ENCODE measurements at places on chromosomes 3 and 15. TPM values are rescaled to one million over a fixed set of nuclear protein-coding genes. Genes with fewer than 3 reads are reported as not detected.

DNA sequence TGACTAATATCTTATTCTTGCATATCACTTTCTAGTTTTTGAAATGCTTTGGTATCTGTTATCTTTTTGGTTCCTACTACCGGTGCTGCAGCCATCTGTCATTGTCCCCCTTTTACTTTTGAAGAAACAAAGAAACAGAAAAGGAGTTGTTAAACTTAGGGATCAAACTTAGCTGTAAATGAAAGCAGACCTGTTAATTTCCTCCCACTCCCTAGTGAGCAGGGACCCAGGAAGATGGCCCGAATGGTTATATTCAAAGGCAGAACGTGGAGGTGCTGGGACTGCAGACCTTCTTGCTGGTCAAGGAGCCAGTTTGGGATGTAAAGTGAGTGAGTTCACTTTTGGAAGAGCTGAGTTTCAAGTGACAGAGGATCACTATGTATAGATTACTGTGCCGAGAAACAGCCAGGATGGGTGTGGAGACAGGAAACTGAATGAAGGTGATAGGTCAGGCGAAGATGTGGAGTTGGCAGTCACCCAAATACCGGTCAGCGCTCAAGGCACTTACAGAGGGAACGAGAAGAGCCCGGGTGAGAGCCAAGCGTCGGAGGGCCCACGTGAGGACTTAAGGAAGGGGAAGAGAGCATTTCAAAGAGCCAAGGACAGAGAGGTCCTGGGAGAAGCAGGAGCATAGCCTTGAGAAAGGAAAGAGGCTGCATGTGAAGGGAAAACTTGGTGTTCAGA, 20.1 kb downstream of the KBTBD8 start:
- no peak overlapping the region for H3K4me3 ChIP-seq
- no peaks in the 10 kb centered on the region for H3K36me3 ChIP-seq
- H3K27ac ChIP-seq: no peak overlapping the region
- DNase-seq: no peak

DNA sequence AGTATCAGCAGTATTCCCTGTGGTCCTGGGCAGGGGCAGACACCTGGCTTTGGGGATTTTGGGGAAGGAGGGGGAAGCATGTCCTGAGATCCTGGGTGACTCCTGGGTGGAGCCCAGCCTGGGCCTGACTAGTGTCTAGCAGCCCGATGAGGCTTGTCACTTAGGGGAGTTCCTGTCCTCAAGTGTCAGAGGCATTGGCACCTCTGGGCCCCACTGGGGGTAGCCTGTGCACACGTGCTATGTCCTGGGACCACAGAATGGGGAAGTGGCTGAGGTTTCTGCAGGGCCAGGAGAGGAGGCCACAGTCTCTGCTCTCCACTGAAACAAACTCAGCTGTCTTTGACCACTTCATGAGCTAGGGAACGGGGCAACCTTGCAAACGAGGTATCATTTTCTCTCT, 31.5 kb upstream of the ADCY5 start:
- no peak for DNase-seq
- no peaks in the 10 kb centered on the region for H3K36me3 ChIP-seq
- H3K27ac ChIP-seq: no peak overlapping the region
- H3K4me1 ChIP-seq: no peaks in the 10 kb centered on the region
- no peak overlapping the region for H3K4me3 ChIP-seq
- H3K27me3 ChIP-seq: no peaks in the 10 kb centered on the region

Gene FOXB1
- total RNA-seq: not detected

Gene ATP8B4
- 16.8 TPM for total RNA-seq

DNA sequence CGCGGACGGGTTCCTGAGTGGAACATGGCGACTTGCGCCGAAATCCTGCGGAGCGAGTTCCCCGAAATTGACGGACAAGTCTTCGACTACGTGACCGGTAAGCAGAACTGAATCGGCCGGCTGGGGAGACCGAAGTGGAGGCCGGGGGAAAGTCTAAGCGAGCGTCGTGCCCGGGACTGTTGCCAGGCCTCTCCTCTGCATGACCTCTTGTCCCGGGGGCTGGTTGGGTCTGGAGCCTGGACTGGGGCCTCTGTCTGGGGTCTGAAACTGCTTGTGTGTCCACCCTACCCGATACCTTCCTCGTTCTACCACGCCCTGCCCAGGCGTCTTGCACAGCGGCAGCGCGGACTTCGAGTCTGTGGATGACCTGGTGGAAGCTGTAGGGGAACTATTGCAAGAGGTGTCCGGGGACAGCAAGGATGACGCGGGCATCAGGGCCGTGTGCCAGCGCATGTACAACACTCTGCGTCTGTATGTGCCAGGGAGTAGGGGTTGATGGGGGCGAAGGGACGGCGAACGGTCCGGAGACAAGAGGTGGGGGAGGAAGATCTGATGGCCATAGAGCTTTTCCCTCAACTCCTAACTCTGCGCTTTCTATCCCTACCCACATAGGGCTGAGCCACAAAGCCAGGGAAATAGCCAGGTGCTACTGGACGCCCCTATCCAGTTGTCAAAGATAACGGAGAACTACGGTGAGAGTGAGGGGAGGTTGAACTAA, at the start of gene ABCF3:
Gene ABCF3, plus strand, starts transcription at position 16 of the 718 bp plus-strand sequence. Its CDS starts 9 bp downstream, at position 25.
- no peaks in the 10 kb centered on the region for H3K27me3 ChIP-seq
- H3K4me1 ChIP-seq: peaks cover 24% of the 10 kb centered on the region
- H3K4me3 ChIP-seq: peak within 1 kb of the TSS; percentile 87
- H3K36me3 ChIP-seq: peaks cover 61% of the 10 kb centered on the region
- DNase-seq: no peak

DNA sequence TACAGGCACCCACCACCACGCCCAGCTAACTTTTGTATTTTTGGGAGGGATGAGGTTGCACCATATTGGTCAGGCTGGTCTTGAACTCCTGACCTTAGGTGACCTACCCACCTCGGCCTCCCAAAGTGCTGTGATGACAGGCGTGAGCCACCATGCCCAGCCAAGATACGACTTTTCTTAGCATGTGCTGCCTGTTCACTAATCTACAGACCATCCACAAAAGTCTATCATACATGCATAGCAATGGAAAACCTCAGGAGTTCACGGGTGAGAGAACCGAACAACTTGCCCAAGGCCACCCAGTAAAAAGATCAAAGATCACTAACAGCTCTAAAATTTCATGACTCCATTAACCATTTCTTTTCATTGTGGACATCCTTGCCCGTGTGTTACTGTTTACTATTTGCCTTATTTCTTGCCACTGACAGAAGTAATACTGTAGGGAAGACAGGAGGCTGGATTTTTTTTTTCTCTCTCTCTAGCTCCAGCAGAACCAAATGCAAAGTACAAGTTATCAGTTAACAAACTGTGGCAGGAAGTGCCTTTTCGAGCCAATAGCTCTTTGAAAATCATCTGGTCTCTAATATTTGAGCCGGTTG, 92.3 kb downstream of the FOXP1 start:
- H3K27me3 ChIP-seq: no peaks in the 10 kb centered on the region
- DNase-seq: no peak
- H3K4me1 ChIP-seq: peaks cover 15% of the 10 kb centered on the region

DNA sequence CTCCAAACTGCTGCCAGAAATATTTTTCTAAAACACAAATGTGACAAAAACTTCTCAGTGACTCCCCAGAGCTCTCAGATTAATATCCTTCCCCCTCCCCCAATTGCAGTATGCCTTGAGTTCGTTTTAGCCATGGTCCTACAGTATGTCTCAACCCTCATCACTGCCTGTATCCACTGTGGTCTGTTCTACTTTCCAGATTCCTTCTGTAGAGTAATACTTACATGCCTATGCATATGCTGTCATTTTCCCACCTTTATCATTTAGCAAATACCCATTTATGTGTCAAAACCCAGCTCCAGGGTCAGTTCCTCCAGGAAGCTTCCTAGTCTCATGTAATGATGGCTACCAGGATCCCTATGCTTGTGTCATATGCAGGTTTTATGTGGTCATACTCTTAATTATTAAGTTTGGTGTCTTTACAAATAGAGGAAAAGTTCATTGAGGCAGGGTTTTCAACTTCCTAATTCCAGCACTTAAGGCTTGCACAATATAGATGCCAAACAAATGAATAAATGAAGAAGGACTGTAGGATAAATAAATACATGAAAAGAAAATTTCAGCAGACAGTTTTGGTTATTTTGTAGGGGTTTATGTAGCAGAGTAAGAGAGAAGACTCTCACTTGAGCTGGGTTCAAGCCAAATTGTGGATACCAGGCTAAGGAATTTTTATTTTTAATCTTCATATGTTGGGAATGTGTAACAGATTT, 170.8 kb downstream of the ALCAM start:
- no peaks in the 10 kb centered on the region for H3K27me3 ChIP-seq
- no peaks in the 10 kb centered on the region for H3K4me1 ChIP-seq
- no peak for DNase-seq
- H3K36me3 ChIP-seq: peaks cover 14% of the 10 kb centered on the region
- no peak overlapping the region for H3K4me3 ChIP-seq
- no peak overlapping the region for H3K27ac ChIP-seq

DNA sequence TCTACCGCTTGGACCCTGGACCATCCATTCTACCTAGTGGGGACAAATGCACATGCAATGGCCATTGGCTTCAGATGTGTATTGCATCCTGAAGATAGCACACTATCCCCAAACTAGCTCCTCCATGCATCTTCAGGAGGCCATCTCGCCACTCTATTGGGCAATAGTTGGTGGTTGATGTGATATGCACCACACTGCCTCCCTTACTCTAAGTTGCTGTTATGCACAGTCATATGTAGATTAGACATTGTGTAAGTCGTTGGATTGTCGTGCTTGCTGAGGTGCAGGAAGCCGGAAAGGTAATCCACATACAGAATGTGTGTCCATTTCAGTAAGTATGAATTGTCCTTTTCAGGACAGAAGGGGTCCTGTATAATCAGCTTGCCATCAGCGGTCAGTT, 26.7 kb upstream of the PLA2G4D start:
- no peak overlapping the region for H3K27ac ChIP-seq
- no peaks in the 10 kb centered on the region for H3K27me3 ChIP-seq
- H3K36me3 ChIP-seq: no peaks in the 10 kb centered on the region
- H3K4me3 ChIP-seq: no peak overlapping the region
- no peaks in the 10 kb centered on the region for H3K4me1 ChIP-seq
- DNase-seq: no peak

- no peaks in the 10 kb centered on the region for H3K27me3 ChIP-seq
- no peaks in the 10 kb centered on the region for H3K36me3 ChIP-seq
- DNase-seq: no peak
- H3K4me3 ChIP-seq: no peak overlapping the region
These were observed 11.8 kb upstream of the FBXO22 start for GRCh38 chr15:75891895-75892294.

DNA sequence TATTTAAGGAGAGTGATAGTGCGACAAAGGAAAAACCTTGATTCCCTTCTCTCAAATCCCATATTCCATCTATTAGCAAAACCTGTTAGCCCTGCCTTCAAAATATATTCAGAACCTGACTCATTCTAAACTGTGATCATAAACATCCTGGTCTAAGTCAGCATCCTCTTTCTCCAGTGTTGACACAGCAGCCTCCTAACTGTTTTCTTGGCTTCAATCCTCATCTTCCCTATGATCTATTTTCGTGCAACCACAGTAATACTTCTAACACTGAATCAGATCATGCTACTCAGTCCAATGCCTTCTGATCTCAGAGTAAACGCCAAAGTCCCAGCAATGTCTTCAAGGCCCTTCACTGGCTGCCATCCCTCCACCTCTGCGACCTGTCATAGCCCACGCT, 785.1 kb downstream of the EDEM1 start:
- H3K4me3 ChIP-seq: no peak overlapping the region
- no peak for DNase-seq
- H3K27ac ChIP-seq: no peak overlapping the region
- no peaks in the 10 kb centered on the region for H3K27me3 ChIP-seq
- no peaks in the 10 kb centered on the region for H3K36me3 ChIP-seq
- no peaks in the 10 kb centered on the region for H3K4me1 ChIP-seq
